ENCODE measurements at places on chromosomes 3 and 15. TPM values are rescaled to one million over a fixed set of nuclear protein-coding genes. Genes with fewer than 3 reads are reported as not detected.

AGBL1 gene
- not detected for total RNA-seq

DNA sequence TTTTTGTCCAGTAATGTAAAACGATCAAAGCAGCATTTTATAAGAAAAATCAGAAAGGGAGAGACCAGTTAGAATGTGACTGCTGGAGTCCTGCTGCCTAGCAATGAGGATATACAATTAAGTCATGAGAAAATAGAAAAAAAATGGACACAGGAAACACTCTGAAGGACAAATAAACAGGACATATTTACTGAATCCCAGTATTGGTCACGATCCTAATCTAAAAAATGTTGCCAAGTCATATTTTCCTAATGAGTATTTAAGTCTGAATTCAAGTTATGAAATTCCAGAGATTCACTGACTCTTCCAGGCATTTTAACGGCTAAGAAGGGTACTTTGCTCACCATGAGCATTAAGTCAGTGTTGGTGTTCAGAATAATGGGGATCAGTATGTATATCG is 154.3 kb upstream of the CCDC54 start:
- DNase-seq = no peak
- H3K27me3 ChIP-seq = no peaks in the 10 kb centered on the region
- no peaks in the 10 kb centered on the region for H3K36me3 ChIP-seq

GCSAM gene
- 5.4 TPM for total RNA-seq

- no peaks in the 10 kb centered on the region for H3K27me3 ChIP-seq
- H3K4me3 ChIP-seq = no peak overlapping the region
- H3K36me3 ChIP-seq = no peaks in the 10 kb centered on the region
Measured at GRCh38 chr15:49645941-49646340, 25.1 kb downstream of the DTWD1 start.

SERINC4 gene
- total RNA-seq = 0.36 TPM

All from naive thymus-derived CD4-positive, alpha-beta T cell (primary cell).